ENCODE measurements at places on chromosomes 3 and 15.

GRCh38 chr3:190892395-190892902, 30.0 kb upstream of the GMNC start:
- DNase-seq, result no peak

GRCh38 chr15:97745481-97746071, 214.9 kb upstream of the ARRDC4 start:
- DNase-seq, result peak; percentile 9

GRCh38 chr15:86382341-86382740, 302.7 kb downstream of the AGBL1 start:
- no peak for DNase-seq

- no peak for DNase-seq
These were observed 10.8 kb upstream of the CAV3 start for GRCh38 chr3:8722808-8723207.

GRCh38 chr3:65351753-65352152, 664.0 kb upstream of the ADAMTS9 start:
- DNase-seq, result no peak

DNA sequence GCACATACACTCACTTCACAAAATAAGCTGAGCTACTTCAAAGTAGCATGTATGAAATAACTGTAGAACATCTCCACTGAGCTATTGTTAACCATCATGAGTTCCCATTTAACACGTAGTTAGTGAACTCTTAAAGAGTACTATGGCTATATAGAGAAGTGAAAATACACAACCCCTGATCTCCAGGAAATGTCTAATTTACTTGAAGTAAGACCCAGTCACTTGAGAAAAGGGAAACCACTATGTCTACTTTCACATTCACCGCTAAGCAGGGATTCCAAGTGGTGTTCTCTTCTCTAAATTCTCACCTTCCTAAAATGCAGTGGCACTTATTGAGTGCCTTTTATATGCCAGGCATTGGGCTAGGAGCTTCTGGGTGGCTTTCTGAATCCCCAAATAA, 35.0 kb upstream of the COLQ start:
- DNase-seq, result no peak

All from NCI-H1694 treated with DMSO at 0.1 percent for 48 hours (cell line).